ENCODE measurements at places on chromosomes 7 and 10.

DNA sequence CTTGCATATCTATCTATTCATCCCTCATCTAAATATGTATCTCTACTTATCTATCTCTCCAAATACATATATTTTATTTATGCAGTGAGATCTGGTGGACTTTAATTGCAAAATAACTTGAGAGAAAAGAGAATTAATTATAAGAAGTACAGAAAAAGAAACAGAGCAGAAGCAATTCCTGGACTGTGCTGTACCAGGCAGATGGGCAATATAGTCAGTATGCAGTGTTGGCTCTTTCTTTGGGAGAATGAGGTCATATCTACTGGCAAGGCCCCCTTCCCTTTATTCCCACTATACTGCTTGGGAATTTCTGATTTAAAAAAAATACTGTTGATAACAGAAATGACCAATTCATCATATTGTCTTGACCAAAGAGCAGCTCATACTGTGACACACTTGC, 49.0 kb upstream of the TOMM7 start:
- DNase-seq = no peak

- no peak for DNase-seq
Measured at GRCh38 chr7:151699928-151700319, 177.0 kb downstream of the PRKAG2 start.

DNA sequence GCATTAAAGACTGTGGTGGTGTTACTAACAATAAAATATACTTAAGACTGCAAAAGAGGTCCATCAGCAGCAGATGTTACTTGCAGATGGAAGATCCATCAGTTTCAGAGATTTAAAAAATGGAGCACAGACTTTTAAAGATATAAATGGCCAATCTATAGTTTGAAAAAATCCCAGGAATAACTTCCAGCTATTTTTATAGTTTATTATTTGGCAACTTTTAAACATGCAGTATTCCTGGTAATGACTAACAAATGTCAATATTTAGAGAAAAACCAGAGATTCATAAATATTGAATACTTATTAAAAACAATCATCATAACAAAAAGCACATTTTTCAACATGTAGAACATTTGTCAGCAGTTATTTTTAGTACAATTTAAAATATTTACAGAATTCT, 30.7 kb downstream of the RTKN2 start:
- DNase-seq = no peak

- DNase-seq = no peak
Measured at GRCh38 chr10:102612964-102613275, 31.4 kb upstream of the TRIM8 start.

- no peak for DNase-seq
Measured at GRCh38 chr10:91210435-91210834, 10.0 kb upstream of the PCGF5 start.

DNA sequence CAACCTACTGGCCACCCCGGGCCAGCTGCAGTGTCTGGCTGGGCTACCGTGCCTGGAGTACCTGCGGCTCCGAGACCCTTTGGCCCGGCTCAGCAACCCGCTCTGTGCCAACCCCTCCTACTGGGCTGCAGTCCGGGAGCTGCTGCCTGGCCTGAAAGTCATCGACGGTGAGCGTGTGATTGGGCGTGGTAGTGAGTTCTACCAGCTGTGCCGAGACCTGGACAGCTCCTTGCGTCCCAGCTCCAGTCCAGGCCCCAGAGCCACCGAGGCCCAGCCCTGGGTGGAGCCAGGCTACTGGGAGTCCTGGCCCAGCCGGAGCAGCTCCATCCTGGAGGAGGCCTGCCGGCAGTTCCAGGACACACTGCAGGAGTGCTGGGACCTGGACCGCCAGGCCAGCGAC, 4.2 kb downstream of the RARRES2 start:
- no peak for DNase-seq
